Nasal cavity respiratory epithelium epithelial cell of viscerocranial mucosa (primary cell): ENCODE measurements at places on chromosomes 2 and 18. TPM values are rescaled to one million over a fixed set of nuclear protein-coding genes. Genes with fewer than 3 reads are reported as not detected.

The LYPD6 gene
- total RNA-seq = 1.4 TPM in 2 replicates

The CTDSP1 gene
- total RNA-seq = 27.7 and 43.6 TPM in 2 replicates

The MOCOS gene
- 37.3 and 63.1 TPM in 2 replicates for total RNA-seq

The LINC00305 gene
- total RNA-seq = not detected in 2 replicates

The HOXD4 gene
- not detected in 2 replicates for total RNA-seq

The EVA1A gene
- total RNA-seq = 5.1 and 8.7 TPM in 2 replicates

The PSTPIP2 gene
- 9.6 and 18.9 TPM in 2 replicates for total RNA-seq

The VWA3B gene
- 0.07 and 0.34 TPM in 2 replicates for total RNA-seq

The CAVIN2 gene
- 2.1 and 9.3 TPM in 2 replicates for total RNA-seq

The CCBE1 gene
- 0.28 and 2.1 TPM in 2 replicates for total RNA-seq

The RUFY4 gene
- not detected in 2 replicates for total RNA-seq

The LYG1 gene
- total RNA-seq = 0.68 and 0.78 TPM in 2 replicates

The TLX2 gene
- total RNA-seq = not detected in 2 replicates

The TANC1 gene
- total RNA-seq = 34.5 and 49.9 TPM in 2 replicates

The CD207 gene
- not detected in 2 replicates for total RNA-seq

The TFCP2L1 gene
- 6.8 and 20.7 TPM in 2 replicates for total RNA-seq

The NEU2 gene
- total RNA-seq = not detected in 2 replicates

The SEPTIN10 gene
- 76.2 and 94.4 TPM in 2 replicates for total RNA-seq

The DLX2 gene
- 0.28 and 0.34 TPM in 2 replicates for total RNA-seq

The C1GALT1C1L gene
- total RNA-seq = under 0.01 and 0.14 TPM in 2 replicates

The GTF2A1L gene
- total RNA-seq = 0.07 TPM in 1 of 2 replicates, not detected in the other

The KLF11 gene
- 10.3 and 13.5 TPM in 2 replicates for total RNA-seq

The CREB1 gene
- total RNA-seq = 36.2 and 51.6 TPM in 2 replicates

The SPC25 gene
- total RNA-seq = not detected in 2 replicates

The GCG gene
- total RNA-seq = not detected in 2 replicates

The TCF4 gene
- total RNA-seq = 3.4 and 14.5 TPM in 2 replicates

The LIMS4 gene
- total RNA-seq = 1.1 TPM in 1 of 2 replicates, not detected in the other

The GALNT5 gene
- total RNA-seq = 30.1 and 32.5 TPM in 2 replicates

The CCL20 gene
- 2.1 and 33.9 TPM in 2 replicates for total RNA-seq

The ZSCAN30 gene
- total RNA-seq = 9.9 and 14.8 TPM in 2 replicates

The ANKRD29 gene
- total RNA-seq = 8.9 and 23.4 TPM in 2 replicates

The IL1R2 gene
- total RNA-seq = 1.7 TPM in 1 of 2 replicates, not detected in the other

The CD226 gene
- 0.34 and 1.8 TPM in 2 replicates for total RNA-seq

The DOK6 gene
- 0.07 TPM in 1 of 2 replicates, not detected in the other for total RNA-seq

The CRYGA gene
- total RNA-seq = not detected in 2 replicates

The FABP1 gene
- total RNA-seq = not detected in 2 replicates

The AGXT gene
- not detected in 2 replicates for total RNA-seq

The SRBD1 gene
- 11.7 and 18.5 TPM in 2 replicates for total RNA-seq

The PLCD4 gene
- 0.71 and 1.0 TPM in 2 replicates for total RNA-seq

The TDRD15 gene
- not detected in 2 replicates for total RNA-seq

The ALPP gene
- total RNA-seq = under 0.01 TPM in 1 of 2 replicates, not detected in the other

The FAM237A gene
- not detected in 2 replicates for total RNA-seq

The CRYGB gene
- not detected in 2 replicates for total RNA-seq

The CERKL gene
- total RNA-seq = 0.36 TPM in 1 of 2 replicates, not detected in the other

The ALLC gene
- total RNA-seq = not detected in 2 replicates

The POTEC gene
- total RNA-seq = not detected in 2 replicates

The ASNSD1 gene
- 41.4 and 48.2 TPM in 2 replicates for total RNA-seq

The BCL11A gene
- 2.1 and 14.9 TPM in 2 replicates for total RNA-seq

The ARHGAP15 gene
- total RNA-seq = 0.07 TPM in 1 of 2 replicates, not detected in the other

The DSG4 gene
- under 0.01 TPM in 1 of 2 replicates, not detected in the other for total RNA-seq

The ATP6V1B1 gene
- total RNA-seq = 0.21 and 0.34 TPM in 2 replicates

The FEV gene
- total RNA-seq = not detected in 2 replicates

The OXER1 gene
- total RNA-seq = 0.07 TPM in 1 of 2 replicates, not detected in the other

The SULT1C2 gene
- total RNA-seq = 0.07 and 0.34 TPM in 2 replicates

The GLS gene
- total RNA-seq = 137 and 188 TPM in 2 replicates

The ABCG8 gene
- total RNA-seq = not detected in 2 replicates

The BARD1 gene
- total RNA-seq = 9.0 and 16.7 TPM in 2 replicates
